ENCODE measurements at places on chromosomes 5 and 9. TPM values are rescaled to one million over a fixed set of nuclear protein-coding genes. Genes with fewer than 3 reads are reported as not detected.

DNA sequence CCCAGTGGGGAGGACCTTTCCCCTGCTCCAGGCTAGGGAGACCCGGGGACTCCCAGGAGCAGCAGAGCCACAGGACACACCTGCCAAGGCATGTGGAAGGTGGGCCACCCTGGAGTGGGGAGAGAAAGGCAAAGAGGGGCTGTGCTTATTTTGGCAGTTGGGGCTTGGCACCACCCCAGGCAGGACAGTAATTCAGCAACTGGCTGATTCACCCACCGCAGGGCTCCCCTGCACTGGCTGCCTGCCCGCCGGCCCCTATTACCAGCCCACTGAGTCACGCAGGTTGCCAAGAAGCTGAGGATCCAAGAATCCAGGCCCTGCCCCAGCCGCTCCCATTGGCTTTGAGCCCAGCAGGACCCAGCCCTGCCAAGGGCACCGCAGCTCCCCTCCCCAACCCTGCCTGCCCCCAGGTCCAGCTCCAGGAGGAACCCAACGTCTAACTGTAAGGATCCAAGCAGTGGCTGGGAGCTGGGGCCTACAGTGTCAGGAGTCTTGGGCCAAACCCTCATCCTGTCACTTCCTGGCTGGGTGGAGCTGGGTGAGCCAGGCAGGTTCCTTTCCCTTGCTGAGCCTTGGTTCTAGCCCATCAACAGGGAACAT is 14.2 kb upstream of the RALGDS start:
- no peak for DNase-seq

The SHC3 gene
- total RNA-seq, result 2.0 TPM

- no peak for DNase-seq
Observed at GRCh38 chr9:88614359-88614758, 79.4 kb downstream of the NXNL2 start.

GRCh38 chr5:472076-472655 is 29.2 kb downstream of the EXOC3 start:
- no peak for DNase-seq

DNA sequence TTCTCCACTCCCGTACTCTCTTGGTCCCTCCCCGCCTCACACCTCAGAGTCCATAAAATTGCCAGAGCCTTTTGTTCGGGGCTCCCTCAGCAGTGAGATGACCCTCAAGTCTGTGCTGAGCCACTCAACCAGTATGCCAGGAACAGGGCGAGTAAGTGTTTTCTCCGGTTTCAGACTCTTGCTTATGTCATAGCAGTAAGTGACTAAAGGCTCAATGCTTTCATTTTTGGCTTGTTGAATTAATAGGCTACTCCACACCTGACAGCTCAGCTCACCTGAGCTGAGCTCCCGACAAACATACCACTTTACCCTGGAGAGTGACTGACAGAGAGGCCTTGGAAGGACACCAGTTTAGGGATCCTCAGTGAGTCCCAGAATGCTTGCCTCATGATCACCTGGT is 30.5 kb downstream of the PCSK1 start:
- no peak for DNase-seq
